ENCODE measurements at places on chromosomes 4 and X. TPM values are rescaled to one million over a fixed set of nuclear protein-coding genes. Genes with fewer than 3 reads are reported as not detected.
A peak's percentile ranks its signal among the peaks of the same experiment; 100 is the strongest.

DNA sequence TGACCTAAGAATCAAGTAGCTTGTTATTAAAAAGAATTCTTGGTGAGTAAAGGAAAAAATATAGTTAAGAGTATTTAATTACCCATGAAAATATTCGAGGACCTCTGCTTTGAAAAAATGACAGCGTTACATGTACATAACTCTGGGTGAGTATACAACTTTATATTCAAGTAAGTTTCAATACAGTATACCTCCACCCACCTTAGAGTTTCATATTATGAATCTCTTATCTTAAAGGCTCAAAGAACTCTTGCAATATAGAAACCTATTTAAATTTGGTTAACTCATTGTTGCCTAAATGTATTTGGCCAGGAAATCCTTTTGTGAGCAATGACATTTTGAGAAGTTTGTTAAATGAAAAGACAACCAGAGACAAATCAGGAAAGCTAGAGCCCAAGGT is 138.2 kb downstream of the QDPR start:
- peaks cover 12% of the 10 kb centered on the region for H3K27me3 ChIP-seq
- no peaks in the 10 kb centered on the region for H3K4me1 ChIP-seq
- no peak overlapping the region for H3K4me3 ChIP-seq
- DNase-seq, result no peak
- no peaks in the 10 kb centered on the region for H3K36me3 ChIP-seq

DNA sequence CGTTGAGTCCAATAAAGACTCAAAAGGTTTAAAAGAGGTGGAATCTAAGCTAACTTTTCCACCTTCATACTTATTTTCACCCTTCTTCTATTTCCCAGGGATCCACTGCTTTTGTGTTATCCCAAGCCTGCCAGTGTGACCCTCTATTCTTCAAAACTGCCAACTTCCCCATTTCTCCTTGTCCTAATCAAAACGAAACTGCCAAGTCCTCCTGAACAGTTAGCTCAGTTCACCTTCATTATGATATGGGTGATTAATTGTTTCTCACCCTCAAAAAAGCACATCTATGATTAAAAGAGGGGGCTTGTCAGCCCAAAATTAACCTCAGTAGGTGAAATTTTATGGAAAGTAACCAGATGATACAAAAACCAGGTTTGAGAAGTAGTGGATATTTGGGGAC is 108.4 kb downstream of the GUCY2F start:
- DNase-seq, result no peak
- H3K4me1 ChIP-seq, result peaks cover 42% of the 10 kb centered on the region
- no peaks in the 10 kb centered on the region for H3K36me3 ChIP-seq
- no peak overlapping the region for H3K27ac ChIP-seq
- H3K27me3 ChIP-seq, result no peaks in the 10 kb centered on the region
- H3K4me3 ChIP-seq, result no peak overlapping the region

DNA sequence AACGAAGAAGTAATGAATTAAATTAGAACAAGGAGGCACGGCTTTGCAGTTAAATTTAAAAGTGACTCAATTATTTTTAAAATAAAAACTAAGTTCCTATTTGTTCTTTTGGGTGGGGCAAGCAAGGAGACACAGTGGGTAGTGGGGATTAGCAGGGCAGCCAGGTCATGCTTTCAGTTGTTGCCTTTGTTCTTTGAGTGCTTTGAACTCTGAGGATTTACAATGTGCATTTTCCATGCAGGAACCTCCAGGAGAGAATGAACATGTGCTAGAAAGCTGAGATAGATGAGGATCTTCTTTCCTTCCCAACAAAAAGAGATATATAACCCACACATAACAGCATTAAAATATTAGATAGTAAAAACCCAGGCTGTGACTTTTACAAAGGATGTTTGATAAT is 420.4 kb upstream of the CTSO start:
- H3K27ac ChIP-seq, result no peak overlapping the region
- no peaks in the 10 kb centered on the region for H3K36me3 ChIP-seq
- H3K27me3 ChIP-seq, result no peaks in the 10 kb centered on the region
- H3K4me3 ChIP-seq, result no peak overlapping the region
- peaks cover 21% of the 10 kb centered on the region for H3K4me1 ChIP-seq

GRCh38 chr4:158667651-158668198 is 4.0 kb downstream of the C4orf46 start:
- peaks cover 7% of the 10 kb centered on the region for H3K36me3 ChIP-seq
- no peaks in the 10 kb centered on the region for H3K27me3 ChIP-seq
- no peak for DNase-seq
- H3K27ac ChIP-seq, result no peak overlapping the region
- H3K4me1 ChIP-seq, result peaks cover 17% of the 10 kb centered on the region

DNA sequence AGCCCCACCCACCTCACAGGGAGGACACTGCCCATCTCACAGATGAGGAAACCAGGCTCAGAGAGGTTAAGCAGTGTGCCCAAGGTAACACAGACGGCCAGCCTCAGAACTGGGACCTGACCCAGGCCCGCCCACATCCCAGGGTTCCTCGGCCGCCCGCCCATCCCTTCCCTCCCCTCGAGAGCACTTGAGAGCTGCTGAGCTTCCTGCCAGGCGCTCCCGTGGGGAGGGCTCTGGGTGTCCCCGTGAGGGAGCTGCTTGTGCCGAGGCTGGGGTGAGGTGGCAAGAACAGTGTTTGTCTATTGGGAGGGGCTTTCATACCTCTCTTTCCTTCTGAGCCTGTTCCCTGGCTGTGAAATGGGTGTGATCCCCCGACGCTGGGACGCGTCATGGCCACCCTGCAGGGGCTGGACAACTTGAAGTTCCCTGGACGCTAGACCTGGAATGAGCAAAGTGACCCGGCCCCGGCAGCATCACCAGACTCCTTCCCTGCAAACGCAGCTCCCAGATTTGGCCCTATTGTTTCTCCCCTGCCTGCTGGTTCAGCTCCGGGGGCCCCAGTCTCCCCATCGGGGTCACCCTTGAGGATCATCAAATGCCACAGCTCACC is 204.9 kb downstream of the AFAP1 start:
- no peak overlapping the region for H3K27ac ChIP-seq
- no peak for DNase-seq
- no peaks in the 10 kb centered on the region for H3K4me1 ChIP-seq

DNA sequence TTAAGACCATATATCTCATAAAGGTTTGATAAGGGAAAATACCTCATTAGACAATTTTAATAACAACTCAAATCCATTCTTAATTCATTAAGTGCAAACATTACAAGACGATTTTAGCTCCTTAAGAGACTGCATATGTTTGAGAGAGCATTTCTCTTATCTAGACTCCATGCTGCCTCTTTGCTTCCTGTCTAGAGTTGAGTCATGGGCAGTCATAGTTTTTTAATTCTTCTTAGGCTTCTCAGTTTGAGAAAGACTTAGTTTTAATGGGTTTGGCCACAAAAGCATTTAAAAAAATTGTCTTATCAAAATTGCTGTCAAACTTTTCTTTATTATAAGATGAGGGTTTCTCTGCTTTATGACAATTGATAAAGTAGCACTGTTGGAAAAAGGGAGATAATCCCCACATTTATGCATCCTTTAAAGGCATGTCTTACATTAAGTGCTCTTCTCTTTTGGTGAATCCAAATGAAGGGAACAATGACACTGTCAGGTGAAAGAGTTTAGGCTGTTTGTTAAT is 713.4 kb downstream of the PCDH18 start:
- no peak for DNase-seq
- no peak overlapping the region for H3K27ac ChIP-seq

DNA sequence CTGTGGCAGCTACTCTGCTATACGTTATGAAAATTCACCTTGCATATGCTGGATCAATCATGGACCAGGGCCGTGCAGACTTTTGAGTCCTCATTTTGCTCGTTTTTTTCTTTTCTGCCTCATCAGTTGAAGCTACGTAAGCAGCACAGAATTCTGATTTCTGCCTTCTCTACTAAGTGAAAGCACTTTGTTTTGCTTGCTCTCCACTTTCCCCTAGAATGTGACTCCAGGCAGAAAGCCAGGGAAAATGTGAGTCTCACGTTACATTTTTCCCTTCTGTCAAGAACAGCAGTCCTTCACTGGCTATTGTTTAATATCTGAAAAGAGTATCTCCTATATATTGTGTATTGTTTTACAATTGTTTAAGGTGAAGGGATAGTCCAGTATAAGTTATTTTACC is 1840.1 kb downstream of the PCDH7 start:
- no peak for DNase-seq
- peaks cover 26% of the 10 kb centered on the region for H3K4me1 ChIP-seq
- H3K4me3 ChIP-seq, result peak overlapping the region; percentile 67

- H3K27ac ChIP-seq, result no peak overlapping the region
- no peaks in the 10 kb centered on the region for H3K4me1 ChIP-seq
- H3K4me3 ChIP-seq, result no peak overlapping the region
- peaks cover 24% of the 10 kb centered on the region for H3K36me3 ChIP-seq
Measured at GRCh38 chr4:26726655-26727387, 133.8 kb upstream of the STIM2 start.

GRCh38 chr4:190020790-190021717 is 6.0 kb downstream of the FRG2 start:
- H3K27me3 ChIP-seq, result no peaks in the 10 kb centered on the region
- no peak overlapping the region for H3K27ac ChIP-seq
- peak; percentile 83 for DNase-seq
- no peaks in the 10 kb centered on the region for H3K36me3 ChIP-seq
- no peak overlapping the region for H3K4me3 ChIP-seq

GRCh38 chrX:46247456-46247855 is 297.8 kb downstream of the ZNF674 start:
- H3K4me1 ChIP-seq, result peaks cover 22% of the 10 kb centered on the region
- no peaks in the 10 kb centered on the region for H3K36me3 ChIP-seq
- no peaks in the 10 kb centered on the region for H3K27me3 ChIP-seq
- no peak for DNase-seq
- no peak overlapping the region for H3K4me3 ChIP-seq

- no peak for DNase-seq
- no peak overlapping the region for H3K4me3 ChIP-seq
- peaks cover 23% of the 10 kb centered on the region for H3K27me3 ChIP-seq
- no peak overlapping the region for H3K27ac ChIP-seq
- no peaks in the 10 kb centered on the region for H3K36me3 ChIP-seq
Measured at GRCh38 chr4:161656594-161656993, 507.2 kb downstream of the FSTL5 start.

DNA sequence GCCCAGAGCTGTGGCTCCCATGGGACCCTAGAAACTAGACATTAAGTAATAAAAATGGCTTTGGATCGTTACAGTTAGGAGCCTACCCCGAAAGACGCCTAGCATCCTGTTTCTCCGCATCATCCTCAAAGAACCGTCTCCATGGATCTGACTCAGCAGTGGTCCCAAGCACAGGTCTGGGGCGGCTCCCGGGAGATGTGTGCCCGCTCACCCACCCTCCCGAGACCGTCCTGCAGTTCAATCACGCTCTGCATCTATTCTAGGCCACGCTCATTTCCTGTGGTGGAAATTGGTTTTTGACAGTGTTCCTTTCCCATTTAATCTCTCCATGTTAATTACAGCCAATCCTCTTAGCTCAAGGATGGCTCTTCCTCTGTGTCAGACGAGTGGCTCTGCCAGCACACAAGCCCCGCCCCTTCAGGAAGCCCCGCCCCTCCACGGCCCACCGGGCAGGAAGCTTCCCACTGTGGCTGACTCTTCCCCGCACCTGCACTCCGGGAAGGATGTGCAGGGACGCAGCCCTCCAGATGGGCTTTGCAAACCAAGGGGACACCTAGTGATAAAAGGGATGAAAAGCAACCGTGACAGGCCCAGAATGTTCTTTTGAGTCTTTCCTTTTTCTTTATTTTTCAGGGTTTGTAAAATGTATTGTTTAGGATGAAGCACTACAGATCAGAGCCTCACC is 34.5 kb upstream of the HELT start:
- no peak for DNase-seq
- no peak overlapping the region for H3K4me3 ChIP-seq
- H3K27ac ChIP-seq, result no peak overlapping the region
- no peaks in the 10 kb centered on the region for H3K36me3 ChIP-seq
- no peaks in the 10 kb centered on the region for H3K4me1 ChIP-seq

DNA sequence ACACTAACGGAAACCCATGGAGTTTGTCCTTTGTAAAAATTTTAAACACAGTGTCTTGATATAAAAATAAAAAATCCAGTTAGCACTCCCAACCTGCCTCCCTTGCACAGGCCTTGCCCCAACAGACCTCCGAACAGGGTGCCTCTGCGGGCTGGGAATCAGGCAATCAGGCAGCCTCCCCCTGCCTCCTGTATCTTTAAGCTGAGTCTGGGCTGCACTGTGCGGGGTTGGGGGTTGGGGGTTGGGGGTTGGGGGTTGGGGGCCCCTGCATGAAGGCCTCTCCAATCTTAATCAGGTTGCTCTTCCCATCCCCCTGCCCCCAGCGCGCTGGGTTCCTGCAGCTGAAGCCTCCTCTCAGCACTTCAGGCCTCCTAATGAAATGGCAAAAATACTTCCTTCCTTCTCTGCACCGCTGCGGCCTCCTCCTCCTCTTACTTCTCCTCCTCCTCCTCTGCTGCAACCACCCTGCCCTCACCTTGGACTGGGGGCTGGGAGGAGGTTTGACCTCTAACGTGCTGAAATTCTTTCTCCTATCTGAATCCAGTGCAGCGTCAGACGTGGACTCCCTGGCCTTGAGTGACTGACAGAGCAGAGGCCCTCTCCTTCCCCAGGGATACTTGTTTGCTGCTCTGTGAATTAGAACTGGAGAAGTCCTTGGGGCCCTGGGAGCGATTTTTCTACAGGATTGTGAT is 26.6 kb downstream of the NLGN3 start:
- no peaks in the 10 kb centered on the region for H3K36me3 ChIP-seq
- H3K27ac ChIP-seq, result no peak overlapping the region

- no peak overlapping the region for H3K4me3 ChIP-seq
- no peaks in the 10 kb centered on the region for H3K36me3 ChIP-seq
- no peak overlapping the region for H3K27ac ChIP-seq
- H3K4me1 ChIP-seq, result no peaks in the 10 kb centered on the region
- DNase-seq, result no peak
Measured at GRCh38 chr4:11669156-11669555, 240.5 kb upstream of the HS3ST1 start.

DNA sequence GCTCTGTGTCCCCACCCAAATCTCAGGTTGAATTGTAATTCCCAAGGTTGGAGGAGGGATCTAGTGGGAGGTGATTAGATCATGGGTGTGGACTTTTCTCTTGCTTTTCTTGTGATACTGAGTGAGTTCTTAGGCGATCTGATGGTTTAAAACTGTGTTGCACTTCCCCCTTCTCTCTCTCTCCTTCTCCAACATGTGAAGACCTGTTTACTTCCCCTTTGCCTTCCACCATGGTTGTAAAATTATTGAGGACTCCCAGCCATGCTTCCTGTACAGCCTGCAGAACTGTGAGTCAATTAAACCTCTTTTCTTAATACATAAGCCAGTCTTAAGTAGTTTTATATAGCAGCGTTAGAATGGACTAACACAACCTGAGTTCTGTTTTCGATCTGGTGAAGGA is 738.2 kb downstream of the ARAP2 start:
- H3K36me3 ChIP-seq, result no peaks in the 10 kb centered on the region
- H3K4me1 ChIP-seq, result no peaks in the 10 kb centered on the region
- no peak for DNase-seq
- no peak overlapping the region for H3K27ac ChIP-seq
- no peaks in the 10 kb centered on the region for H3K27me3 ChIP-seq

Gene GPAT3
- not detected for total RNA-seq

Gene SPATA18
- 11.9 TPM for total RNA-seq

Gene RPS6KA6
- 2.3 TPM for total RNA-seq

Gene FAT4
- total RNA-seq, result 114 TPM

Gene GAGE12F
- total RNA-seq, result not detected

Gene MAB21L2
- 72.1 TPM for total RNA-seq

Gene MAGEC2
- total RNA-seq, result not detected

Gene BANK1
- total RNA-seq, result 1.0 TPM
